ENCODE measurements at places on chromosomes 4 and X.

GRCh38 chrX:1397001-1397400, 5.1 kb upstream of the SLC25A6 start:
- DNase-seq = no peak

DNA sequence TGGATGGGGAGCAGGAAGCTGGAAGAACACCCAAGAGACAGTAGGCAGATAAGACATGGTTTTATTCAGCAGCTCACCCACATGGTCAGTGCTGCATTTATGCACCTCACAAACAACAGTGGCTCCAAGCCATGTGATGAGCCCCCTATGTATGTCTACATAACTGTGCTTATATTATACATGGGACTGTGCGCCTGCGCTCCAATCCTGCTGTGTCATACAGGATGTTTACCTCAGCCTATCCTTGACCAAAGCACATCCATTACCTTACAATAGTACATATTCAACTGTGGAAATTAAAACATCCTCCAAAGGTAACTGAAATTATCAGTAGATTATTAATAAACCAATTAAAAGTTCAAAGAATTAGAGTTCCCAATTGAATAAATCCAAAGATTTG, 44.1 kb upstream of the SGMS2 start:
- DNase-seq = peak; percentile 23

- DNase-seq = no peak
These were observed 16.7 kb upstream of the COL25A1 start for GRCh38 chr4:109319156-109319555.

DNA sequence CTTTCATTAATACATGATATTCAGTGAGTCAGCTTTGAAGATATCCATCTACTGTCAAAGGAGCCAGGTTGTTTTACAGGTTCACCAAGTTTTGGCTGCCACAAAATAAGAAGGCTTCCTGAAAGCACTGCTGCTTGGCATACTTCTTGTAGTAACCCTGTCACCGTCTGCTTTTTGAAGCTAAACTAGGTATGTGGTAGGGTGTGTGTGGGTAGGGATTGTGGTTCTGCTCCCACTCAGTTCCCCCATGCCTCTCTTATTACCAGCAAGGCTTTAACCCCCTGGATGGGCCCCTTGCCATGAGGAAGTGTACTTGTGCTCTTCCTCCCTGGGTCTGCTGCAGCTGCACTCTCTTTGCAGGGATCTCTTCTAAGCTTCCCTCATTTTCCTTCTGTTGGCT, 191.2 kb downstream of the BANK1 start:
- no peak for DNase-seq

DNA sequence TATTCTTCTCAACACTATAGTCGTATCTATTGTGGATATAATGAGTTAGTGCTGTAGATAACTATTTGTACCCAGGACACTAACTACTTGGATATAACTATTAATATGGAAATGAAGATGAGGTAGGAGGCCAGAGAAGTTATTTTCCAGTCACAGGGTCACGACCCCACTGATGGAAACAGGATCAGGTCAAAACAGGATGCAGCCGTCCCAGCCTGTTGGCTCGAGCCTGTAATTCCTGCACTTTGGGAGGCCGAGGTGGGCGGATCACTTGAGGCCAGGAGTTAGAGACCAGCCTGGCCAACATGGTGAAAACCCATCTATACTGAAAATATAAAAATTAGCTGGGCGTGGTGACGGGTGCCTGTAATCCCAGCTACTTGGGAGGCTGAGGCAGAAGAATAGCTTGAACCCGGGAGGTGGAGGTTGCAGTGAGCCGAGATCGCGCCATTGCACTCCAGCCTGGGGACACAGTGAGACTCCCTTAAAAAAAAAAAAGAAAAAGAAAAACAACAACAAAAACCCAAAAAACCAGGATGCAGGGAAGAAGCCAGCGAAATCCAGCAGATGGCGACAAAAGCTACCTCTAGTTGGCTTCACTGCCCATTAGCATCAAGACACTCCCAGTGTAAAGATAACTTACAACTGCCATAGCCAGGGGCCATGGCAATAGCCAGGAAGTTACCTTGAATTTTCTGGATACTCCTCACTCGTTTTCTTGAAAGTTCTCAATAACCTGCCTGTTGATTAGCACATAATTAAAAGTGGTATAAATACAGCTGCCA, 37.9 kb upstream of the NKAP start:
- DNase-seq = no peak

GRCh38 chrX:120294651-120295050, 16.6 kb downstream of the TMEM255A start:
- DNase-seq = no peak

GRCh38 chr4:138870737-138871554, 144.6 kb upstream of the NOCT start:
- DNase-seq = peak; percentile 73

GRCh38 chr4:37567836-37568235, 118.3 kb downstream of the RELL1 start:
- no peak for DNase-seq

- DNase-seq = no peak
These were observed 16.0 kb upstream of the MMRN1 start for GRCh38 chr4:89878611-89879010.

DNA sequence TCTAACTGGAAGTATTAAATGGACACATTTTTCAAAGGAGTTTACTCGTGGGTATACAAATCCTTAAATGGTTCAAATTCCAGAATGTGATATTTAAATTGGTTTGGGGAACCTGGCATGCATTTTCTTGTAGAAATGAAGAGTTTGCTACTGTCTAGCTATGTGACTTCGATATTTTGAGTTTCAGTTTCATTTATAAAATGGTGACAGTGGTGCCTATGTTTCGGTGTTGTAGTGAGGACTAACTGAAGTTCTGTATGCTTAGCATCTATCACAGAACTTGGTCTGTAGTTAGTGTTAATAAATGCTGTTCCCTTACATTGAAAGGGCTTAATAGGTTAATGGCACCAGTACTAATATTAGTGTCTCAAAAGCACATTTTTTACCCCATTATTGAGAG, 29.4 kb downstream of the TRPC5 start:
- no peak for DNase-seq

DNA sequence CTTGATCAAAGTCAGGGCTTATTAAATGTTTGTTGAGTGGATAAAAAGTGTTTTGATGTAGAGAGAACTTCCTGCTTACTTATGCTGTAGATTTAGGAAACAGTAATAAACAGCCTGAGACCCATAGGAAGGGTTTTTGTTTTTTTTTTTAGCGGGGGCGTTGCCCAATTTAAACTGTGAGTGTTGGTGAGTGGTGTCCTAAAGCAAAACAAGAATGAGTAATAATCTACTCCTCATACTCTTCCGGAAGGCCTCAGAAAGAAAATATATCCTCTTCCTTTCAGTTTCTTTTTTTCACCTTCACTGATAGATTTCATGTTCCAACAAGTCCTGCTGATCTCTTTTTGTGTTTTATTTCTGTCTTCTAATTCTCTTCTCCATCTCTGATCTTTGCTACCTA, 104.4 kb upstream of the SCML1 start:
- no peak for DNase-seq

Data from neuronal stem cell (in vitro differentiated cells).